Right lung (tissue), 10 donors: ENCODE measurements at places on chromosomes 5 and 9.

DNA sequence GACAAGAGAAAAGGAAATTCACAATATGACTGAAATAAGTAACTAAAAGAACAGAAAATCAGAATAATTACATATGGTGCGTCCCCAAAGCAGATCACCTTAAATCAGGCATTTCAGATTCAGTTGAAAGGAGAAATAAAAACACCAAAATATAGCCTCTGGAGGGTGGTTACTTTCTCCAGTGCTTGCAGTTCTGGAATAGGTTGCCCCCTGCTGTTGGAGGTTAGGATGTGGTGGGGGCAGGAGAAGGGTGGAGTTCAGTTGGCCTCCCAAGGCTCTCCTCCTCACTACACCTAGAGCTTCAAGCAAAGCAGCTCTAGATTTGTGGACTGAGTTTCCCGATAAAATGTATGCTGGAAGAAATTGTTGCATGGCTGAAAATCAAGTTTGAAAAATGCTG, 338.2 kb upstream of the TLE4 start:
- no peak for DNase-seq

DNA sequence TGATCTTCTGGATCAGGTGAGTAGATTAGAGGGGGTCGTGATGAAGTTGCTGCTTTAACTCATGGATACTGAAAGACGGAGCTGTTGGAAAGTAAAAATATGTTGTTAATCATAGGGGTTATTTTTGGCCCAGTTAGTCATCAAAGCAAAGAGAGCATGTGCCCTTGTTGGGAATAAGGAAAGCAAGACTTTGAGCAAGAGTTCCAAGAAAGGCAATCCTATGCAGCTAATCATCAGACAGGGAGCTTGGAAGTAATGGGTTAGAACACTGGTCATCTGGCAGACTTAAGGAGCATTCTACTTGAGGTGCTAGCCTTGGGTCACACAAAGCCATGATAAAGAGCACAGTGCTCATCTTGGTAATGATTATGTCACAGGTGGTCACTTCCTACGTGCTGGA, 18.3 kb downstream of the ASPN start:
- no peak for DNase-seq

DNA sequence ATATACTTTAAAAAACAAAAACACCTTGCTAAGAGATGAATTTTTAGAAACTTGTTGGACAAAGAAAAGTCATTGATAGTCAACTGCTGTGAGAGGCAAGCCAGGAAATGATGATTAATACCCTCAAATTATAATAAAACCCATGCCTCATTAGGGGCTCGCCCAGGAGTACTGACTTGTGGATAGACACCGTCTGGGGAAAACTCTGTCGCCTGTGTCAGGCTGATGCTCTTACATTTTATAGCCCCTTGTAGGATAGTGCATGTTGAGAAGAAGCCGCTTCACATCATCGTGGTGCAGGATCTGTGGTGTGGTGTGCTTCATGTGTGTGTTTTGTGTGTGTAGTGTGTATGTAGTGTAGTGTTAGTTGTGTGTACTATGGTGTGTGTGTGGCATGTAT, 39.1 kb downstream of the SYK start:
- no peak for DNase-seq

- DNase-seq, result no peak
Observed at GRCh38 chr9:11144746-11145145, 531.9 kb upstream of the PTPRD start.

DNA sequence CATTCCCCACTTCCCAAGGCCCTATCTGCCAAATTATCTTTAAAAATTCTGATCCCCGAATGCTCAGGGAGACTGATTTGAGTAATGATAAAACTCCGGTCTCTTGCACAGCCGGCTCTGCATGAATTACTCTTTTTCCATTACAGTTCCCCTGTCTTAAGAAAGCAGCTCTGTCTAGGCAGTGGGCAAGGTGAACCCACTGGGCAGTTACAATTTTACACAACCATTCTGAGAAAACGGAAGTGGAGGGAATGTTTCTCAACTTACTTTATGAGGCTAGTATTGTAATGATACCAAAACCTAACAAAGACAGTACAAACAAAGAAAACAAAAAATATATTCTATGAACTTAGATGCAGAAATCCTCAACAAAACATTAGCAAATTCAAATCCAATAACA, 100.0 kb downstream of the MCTP1 start:
- DNase-seq, result no peak

- no peak for DNase-seq
Observed at GRCh38 chr5:41067714-41068568, 3.2 kb downstream of the MROH2B start.

- DNase-seq, result no peak
Observed at GRCh38 chr9:123407217-123407851, 51.3 kb downstream of the CRB2 start.

GRCh38 chr5:87313216-87313615, 45.5 kb downstream of the RASA1 start:
- no peak for DNase-seq

GRCh38 chr9:135947582-135947981, 13.6 kb downstream of the UBAC1 start:
- DNase-seq, result no peak

GRCh38 chr9:134564431-134565170, 77.0 kb upstream of the COL5A1 start:
- DNase-seq, result no peak
